Amygdala (tissue), 56 donors: ENCODE measurements at places on chromosomes 12 and 14.

DNA sequence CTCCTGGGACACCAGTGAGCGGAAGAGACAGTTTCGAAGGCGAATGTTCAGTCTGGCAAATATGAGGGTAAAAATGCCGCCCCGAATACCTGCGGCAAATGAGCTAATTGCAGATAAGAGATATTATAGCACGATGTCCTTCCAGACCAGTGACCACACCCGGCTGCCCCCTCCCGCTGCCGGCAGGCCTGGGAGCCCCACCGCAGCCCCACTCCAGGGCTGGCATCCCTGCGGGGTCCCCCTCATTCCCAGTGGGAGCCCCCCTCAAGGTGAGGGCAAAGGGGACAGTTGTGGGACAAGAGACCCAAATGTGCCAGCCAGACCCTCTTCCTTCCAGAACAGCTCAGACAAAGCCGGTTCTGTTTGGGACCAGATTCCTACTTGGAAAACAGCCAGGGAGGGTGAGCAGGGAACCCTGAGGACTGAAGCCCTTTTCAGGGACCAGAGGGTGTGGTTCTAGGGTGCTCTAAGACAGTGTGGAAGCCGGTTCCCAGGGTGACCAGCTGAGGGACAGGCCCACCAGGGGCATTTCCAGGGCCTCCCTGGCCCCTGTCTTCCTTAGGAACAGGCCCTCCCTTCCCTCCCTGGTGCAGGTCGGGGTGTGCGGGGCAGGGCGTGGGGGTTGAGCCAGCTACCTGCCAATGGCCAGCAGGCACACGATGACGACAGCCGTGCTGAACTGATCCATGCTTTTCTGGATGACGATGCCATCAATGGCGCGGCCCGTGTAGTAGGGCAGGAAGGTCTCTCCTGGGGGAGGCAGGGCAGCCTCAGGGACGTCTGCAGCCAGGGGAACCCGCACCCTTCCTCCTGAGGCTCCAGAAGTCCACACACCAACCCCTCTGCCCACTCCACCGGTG lies 16.2 kb downstream of the ABCB9 start:
- DNase-seq = no peak

GRCh38 chr14:92973261-92973797 lies 50.4 kb downstream of the CHGA start:
- peak; percentile 92 for DNase-seq

- no peak for DNase-seq
These were observed 151.4 kb upstream of the AVPR1A start for GRCh38 chr12:63302269-63302940.

- DNase-seq = no peak
These were observed 69.5 kb downstream of the TMEM132C start for GRCh38 chr12:128336204-128337070.

DNA sequence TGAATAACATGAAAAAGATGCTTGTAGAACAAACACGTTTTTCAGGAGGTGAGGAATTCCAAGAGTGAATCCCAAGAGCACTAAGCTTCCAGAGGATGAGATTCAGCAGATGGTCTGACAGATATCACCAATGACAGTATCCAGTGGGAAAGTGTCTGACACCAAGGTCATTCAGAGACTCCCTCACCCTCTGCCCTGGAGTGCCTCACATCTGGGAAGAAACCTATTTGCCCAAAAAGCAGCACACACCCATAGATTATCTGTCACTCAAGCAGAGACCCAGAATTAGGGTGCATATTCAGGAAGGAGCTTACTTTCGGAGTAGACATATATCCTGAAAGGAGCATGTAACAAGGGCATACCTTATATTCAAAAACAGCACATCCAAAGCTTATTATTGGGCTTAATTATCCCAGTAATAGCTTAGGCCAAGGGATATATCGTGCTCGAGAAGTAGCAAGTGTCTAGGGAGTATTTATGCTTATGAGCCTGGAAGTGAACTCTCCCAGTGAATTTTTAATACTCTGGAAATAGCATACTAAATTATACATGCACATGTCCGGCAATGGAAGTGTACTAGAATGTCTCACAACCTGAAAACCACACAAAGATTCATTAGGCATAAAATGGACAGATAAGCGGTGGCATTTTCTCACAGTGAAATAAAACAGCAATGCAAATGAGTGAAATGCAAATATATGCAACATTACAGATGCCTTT lies 998.1 kb upstream of the TMEM132C start:
- DNase-seq = no peak
